ENCODE measurements at places on chromosomes 7 and 10.

GRCh38 chr7:117051808-117052207 is 98.5 kb downstream of the ST7 start:
- DNase-seq: no peak

GRCh38 chr7:121037957-121038716 is 49.6 kb downstream of the CPED1 start:
- no peak for DNase-seq

GRCh38 chr10:3452173-3452626 is 279.6 kb upstream of the PITRM1 start:
- no peak for DNase-seq

DNA sequence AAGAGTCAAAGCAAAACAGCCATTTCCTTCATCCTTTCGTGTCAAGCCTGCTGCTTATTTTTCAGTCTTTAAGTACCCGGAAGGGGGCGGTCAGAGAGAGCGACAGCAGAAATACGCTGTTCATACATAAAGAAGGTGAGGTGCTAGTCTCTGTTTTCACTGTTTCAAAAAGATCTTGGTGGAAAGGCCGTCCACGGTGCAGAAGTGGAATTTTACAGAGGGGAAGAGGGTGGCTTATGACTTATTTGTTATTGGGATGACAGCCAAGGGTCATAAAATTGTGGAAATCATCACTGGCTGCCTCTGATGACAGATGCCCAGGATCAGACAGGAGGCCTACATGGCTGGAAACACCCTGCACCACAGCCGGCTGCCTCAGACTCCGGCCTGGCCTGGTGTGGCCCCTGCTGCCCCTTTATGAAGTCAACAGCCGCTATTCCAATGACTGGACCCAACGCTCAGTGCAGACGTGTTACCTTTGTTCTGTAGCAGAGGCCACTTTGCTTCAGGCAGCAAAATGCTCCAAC is 57.0 kb downstream of the HIPK2 start:
- DNase-seq: no peak

- no peak for DNase-seq
Observed at GRCh38 chr7:141671705-141672496, 30.1 kb downstream of the DENND11 start.

- no peak for DNase-seq
Observed at GRCh38 chr10:70328967-70329366, 45.2 kb upstream of the NPFFR1 start.

DNA sequence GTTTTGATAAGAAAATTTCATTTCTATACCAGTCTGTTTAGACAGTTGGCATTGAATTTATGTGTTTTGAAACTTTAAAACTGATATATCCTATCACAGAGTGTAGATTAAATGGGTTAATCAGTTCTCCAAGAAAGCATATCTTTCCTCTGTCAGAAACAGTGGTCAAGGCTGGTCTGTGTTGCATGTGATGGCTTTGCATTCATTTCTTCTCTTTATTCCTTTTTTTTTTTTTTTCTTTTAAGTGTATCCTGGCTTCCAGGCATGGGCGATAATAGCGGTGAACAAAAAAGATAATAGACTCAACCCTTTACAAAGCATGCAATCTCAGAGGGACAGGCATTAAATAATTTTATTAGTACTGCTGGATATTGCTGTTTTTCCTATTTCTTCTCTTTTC is 136.6 kb downstream of the LRRC4 start:
- DNase-seq: no peak

DNA sequence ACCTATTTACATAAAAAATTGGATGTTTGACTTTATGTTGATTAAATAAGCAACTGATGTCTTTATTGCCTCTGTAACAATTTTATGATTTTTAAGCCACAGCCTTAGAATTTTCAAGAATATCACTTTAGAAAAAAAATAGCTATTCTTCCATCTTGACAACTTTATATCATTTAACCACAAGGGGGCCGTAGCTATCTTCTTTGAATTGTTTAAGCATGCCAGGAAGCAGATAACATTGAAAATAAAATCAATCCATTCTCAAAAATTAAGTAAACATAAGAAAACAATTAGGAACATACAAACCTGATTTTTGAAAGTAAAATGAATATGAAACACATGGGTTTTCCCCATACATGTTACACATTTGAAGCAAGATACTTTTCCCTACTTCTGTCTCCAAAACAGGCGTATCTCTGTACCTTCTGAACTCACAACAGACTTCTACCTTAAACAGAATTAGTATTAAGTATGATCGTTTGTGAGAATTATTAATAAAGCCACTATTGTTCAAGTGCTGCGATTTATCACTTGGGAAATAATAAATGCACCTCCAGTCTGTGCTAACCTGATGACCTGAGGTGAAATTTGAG is 209.0 kb downstream of the CACNA2D1 start:
- no peak for DNase-seq

DNA sequence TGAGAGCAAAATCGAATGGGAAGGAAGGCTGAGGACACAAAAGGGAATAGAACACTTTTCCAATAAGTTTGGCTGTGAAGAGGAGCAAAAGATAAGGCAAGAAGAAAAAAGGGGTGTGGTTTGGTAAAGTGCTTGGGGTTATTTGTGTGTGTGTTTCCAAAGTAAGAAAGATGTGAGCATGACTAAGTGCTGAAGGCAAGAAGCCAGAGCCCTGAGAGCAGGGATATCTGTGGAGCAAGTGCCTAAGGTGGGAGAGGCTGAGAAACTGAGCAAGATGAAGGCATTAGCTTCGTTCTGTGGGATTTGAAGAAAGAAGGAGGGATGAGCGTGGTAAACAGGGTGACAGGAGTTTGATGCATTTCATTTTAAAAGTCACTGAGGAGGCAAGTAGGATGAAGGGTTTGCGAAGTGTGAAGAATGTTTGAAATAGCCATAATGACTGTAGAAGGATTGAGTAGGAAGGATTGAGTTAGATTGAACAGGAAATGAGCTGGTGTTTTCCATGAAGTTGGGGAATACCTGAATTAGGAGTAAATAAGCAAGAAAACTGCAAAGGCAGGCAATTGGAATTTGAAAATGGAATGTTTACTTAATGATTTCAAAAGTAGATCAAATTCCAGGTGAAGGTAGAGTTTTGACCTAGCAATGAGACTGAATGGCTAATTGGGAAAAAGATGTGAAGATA is 19.9 kb upstream of the SP4 start:
- no peak for DNase-seq

GRCh38 chr7:96316949-96317348 is 4.9 kb downstream of the SLC25A13 start:
- DNase-seq: no peak

DNA sequence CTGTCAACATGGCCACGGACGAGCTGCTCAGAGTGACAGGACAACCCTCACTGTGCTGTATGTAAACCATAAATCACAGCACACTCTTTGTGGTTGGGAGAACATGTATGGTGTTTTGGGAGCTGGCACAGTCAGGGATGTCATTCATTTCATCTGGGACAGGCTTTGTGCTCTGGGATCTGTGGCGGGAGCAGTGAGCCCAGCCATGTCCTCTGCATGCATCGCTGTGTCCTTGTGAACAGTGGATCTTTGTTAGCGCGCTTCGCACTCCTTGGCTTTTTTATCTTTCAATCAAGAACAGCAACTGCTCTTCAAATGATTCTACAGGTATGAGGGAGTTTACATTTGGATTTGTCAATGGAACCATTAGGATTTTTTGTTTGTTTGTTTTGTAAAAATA is 7.1 kb downstream of the CCM2 start:
- DNase-seq: no peak

- DNase-seq: no peak
Observed at GRCh38 chr7:78734626-78735025, 718.8 kb downstream of the MAGI2 start.
